ENCODE measurements at places on chromosomes 1 and 21. TPM values are rescaled to one million over a fixed set of nuclear protein-coding genes. Genes with fewer than 3 reads are reported as not detected.

Gene ZNF648
- total RNA-seq: not detected

Gene SLAMF9
- total RNA-seq: not detected

Gene SRSF11
- 202 TPM for total RNA-seq

Gene FABP3
- total RNA-seq: not detected

Gene TBCE
- 29.2 TPM for total RNA-seq

Measured in activated T-helper 1 cell treated with anti-CD3 and anti-CD28 coated beads, Interleukin-12 subunit alpha, Interleukin-12 subunit beta, Interleukin-2, Interleukin-4 antibody, amounts not matched to agents 30 ng/mL and 10 ng/mL and 1 ng/mL, durations not matched to agents 14 hours and 24 hours and 36 hours (primary cell).